ENCODE measurements at places on chromosomes 16 and 17.

- DNase-seq: no peak
Measured at GRCh38 chr16:10069374-10069773, 112.9 kb downstream of the GRIN2A start.

GRCh38 chr17:16135461-16135860, 79.9 kb downstream of the NCOR1 start:
- no peak for DNase-seq

DNA sequence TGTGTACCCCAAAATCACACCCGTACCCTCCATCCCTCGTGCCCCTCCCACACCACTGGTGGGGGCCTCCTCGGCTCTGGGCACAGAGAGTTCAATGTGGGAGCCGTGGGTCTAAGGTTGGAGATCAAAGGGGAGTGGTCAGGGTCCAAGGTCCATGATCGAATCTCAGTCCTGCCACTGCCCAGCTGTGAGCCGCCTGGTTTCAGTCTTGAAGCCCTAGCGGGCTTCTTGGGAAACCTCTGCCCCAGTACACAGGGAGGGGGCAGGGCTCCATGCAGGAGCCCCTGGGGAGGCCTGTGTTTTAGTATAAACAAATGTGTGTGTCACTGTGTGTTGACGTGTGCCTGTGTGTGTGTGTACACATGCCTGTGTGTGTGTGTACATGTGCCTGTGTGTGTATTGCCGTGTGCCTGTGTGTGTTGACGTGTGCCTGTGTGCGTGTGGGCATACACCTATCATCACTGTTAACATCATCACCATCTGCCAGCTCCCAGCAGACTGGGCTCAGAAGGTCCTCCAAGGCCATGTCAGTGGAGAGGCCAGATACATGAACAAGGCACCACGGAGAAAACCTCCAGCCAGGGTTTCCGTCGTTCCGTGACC, 26.5 kb upstream of the ZNF469 start:
- no peak for DNase-seq

DNA sequence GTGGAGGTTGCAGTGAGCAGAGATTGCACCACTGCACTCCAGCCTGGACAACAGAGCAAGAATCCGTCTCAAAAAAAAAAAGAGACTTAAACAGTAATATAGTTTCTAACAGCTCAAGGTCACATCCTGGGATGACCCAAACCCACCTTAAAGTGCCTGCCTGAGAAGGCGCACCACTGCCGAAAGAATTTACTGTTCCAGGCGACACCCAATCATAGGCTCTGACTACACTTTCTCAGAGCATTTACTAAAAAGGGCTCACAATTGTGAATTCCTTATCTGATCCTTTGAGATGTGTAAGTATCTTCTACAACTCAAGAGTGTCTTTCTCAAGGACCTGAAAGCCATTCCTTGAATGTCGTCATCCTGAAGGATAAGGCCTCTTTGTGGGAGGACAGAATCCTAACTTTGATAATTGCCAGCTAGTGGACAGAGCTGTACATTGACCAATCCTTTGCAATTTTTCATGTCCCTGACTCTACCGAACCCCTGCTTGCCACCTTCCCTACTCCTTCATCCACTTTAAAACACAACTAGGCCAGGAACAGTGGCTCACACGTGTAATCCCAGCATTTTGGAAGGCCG, 2.6 kb upstream of the ST3GAL2 start:
- no peak for DNase-seq

DNA sequence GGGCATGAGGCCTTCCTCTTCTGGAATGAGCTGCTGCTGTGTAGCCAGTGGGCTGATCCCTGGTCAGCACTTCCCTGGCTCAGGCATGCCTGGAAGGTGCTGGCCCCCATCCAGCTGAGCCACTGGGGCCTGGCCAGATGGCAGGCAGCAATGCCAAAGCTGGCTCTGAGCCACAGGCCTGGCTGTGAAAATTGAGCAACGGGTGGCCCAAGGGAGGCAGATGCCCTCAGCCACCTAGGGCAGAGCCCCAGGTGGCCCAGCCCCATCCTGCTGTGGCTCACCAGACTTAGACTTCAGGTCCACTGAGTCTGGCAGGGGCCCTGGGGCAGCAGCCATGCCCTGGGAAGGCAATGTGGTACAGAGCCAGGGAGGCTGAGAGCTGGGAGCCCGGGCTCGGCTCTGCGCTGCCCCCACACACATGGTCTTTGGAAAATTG, 8.5 kb upstream of the CRHR1 start:
- no peak for DNase-seq

DNA sequence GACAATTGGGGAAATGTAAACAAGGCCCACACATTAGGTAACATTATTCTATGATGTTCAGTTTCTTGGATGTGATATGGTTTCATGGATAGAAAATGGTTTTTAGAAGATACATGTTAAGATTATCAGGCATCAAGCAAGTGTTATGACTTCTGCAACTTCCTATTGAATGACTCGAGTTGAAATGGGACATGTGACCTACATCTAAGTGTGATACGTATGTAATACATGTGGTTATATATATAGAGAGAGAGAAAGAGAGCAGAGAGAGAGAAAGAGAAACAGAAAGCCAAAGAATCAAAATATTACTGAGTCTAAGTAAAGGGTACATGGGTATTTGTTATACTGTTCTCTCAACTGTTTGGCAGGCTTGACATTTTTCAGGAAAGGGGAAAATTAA, 1.7 kb downstream of the TMEM170A start:
- DNase-seq: no peak

- peak; percentile 98 for DNase-seq
Measured at GRCh38 chr17:17749921-17750320, 68.7 kb downstream of the RAI1 start.

DNA sequence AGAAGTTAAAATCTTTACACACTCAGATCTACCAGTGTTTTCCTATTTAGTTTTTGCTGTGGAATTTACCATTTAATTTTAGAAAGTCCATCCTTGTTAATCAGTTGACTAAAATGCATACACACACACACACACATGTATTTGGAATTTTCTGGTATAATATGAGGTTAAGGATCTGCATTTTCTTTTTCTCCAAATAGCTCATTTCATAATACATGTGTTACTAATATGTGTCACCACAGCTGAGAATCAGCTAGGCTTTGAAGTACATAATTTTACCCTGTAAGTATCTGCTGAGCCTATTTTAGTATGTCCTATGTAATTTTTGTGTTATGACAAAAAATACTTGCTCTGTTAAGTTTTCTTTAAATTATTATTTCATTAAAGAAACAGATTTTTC, 143.2 kb downstream of the PHKB start:
- no peak for DNase-seq

- no peak for DNase-seq
Measured at GRCh38 chr16:57391300-57391699, 13.3 kb upstream of the CCL17 start.

- no peak for DNase-seq
Measured at GRCh38 chr16:68737730-68738629, 888 bp downstream of the CDH1 start.

DNA sequence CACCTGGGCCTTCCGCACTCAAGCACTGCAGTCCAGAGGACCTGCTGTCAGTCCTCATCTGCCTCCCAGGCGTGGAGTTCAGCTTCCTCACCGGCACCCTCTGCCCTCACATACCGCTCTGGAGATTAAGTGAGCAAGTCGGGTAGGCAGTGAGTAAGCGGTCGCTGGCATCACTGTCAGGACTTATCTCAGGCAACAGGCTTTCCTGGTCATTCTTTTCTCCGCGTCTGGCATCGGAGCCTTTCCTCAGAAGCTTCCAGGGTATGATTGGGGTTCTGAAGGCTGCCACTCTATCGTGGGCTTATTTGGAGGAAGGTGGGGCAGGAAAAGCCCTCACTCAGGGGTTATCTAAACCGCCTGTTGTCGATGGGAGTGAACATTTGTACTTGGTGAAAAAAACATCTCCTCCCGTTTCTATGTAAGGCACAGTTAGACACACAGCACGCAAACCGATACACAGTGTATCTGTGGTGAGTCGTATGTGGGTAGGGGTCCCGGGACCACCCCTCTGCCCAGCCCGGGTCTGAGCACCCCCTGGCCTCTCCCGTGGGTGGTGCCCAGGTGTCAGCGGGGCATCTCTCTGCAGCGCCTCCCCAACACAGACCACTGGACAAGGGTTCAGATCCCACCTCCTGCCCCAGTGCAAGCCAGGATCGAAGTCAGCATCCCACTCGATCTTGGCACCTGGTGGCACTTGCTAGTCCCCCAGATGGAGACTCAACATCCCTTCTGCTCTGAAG, 92.5 kb upstream of the PLCG2 start:
- no peak for DNase-seq

DNA sequence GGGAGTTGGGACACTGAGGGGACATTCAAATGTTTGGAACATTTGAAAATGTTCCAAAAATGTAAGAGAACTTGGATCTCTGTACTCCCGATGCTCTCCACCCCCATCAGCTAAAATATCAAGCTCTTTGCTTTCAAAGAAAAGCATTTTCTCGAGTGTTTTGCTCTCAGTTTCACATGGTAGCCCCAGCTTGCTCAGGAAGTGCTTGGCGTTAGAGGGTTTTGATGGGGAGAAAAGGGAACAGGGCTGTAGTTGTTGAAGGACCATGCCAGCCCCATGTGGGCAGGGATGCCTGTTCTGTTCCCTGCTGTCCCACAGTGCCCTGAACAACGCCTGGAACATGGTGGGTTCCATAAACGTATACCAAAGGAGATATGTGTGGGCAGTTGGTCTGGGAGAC, 37.0 kb downstream of the RAI1 start:
- no peak for DNase-seq

- DNase-seq: peak; percentile 79
Measured at GRCh38 chr17:16477255-16477654, 14.7 kb downstream of the LRRC75A start.

GRCh38 chr16:84281074-84281473, 13.6 kb upstream of the WFDC1 start:
- peak; percentile 63 for DNase-seq

GRCh38 chr17:64565563-64565962, 58.8 kb downstream of the CEP95 start:
- DNase-seq: no peak

DNA sequence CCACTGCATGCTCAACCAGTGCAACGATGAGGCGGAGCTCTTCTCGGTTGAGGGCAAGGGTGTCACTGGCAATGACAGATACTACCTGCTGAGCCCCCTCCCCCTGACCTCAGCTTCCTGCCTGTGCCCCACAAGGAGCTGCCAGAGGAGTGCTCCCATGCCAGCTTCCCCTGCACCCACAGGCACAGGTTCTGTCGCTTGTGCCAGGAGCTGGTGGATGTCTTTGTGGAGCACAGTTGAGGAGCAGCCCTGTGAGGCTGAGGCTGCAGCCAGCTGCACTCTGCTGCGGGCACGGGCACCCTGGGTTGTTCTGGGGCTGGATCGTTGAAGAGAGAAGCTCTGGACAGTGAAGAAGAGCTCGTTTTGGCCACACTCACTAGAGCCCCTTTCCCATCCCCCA, 165.3 kb upstream of the ZNF267 start:
- DNase-seq: no peak

DNA sequence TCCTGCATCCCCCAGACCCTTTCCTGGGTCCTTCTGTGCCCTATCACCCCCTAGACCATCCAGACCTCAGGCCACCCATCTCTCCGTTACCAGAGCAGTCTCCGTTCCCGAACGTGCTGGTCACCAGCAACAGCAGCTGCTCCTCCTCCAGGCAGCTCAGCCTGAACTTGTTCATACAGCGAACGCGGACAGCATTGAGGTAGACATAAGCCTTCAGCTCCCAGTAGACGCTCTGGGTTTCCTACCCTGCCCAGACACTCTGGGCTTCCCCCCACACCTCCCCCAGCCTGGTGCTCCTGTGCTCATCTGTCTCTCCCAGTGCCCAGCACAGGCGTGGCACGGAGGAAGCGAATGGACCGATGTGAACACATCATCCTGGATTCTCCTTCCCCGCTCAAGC, 41.6 kb upstream of the RNFT1 start:
- peak; percentile 17 for DNase-seq

DNA sequence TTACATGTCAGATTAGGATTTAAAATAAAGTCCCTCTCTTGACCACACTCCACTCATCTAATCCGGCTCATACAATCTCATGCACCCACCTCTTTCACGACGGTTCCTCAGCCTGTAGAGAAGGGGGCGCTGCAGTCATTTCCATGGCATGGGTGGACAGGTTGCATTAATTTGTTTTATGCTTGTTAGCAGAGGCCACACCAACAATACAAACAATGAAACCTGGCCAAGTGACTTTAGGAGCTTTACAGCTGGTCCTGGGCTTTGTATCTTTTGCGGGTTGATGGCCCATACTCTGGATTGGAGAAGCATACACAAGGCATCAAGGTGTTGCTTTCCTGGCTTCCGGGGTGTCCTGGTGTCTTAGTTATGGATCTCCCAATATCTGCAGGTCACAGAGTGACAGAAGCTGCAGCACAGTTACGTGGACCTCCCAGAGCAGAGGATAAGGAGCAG, 9.7 kb upstream of the SNF8 start:
- DNase-seq: peak; percentile 84

DNA sequence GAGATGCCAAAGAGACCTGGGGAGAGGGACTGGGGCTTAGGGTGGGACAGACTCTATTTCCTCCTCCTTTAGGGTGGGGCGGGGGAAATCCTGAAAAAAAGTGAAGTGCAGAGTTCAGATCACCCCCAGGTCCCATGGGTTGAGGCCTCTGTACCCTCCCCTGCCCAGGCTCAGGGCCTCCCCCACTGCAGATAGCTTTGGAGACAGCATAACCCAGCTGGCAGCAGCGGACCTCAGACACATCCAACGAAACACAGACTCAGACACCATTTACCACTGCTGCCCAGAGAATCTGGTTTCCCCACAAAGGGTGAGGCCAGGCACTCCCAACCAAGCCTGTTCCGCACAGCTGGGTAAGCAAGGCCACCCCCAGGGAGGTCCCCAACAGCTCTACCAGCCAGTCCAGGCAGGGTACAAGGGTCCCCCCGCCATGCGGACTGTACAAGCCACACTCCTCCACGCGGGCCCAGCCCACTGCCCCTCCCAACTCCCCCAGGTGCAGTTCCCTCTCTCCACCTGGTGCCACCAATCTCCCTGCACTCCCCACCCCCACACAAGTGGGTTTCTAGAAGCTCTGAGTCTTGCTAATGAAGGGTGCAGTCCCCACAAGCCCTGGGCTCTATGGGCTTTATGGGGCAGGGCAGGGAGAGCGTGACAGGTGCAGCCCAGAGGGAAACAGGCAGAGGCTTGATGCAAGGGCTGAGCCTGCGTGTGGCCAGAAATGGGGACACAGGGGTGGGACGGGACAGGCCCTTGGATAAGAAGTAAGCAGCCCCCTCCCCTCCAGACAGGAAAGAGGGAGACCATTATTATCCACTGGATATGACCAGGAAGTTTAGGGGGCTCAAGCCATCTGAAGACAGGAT, 8.9 kb downstream of the RHBDF2 start:
- DNase-seq: no peak

GRCh38 chr16:56312028-56312300, 113.4 kb downstream of the AMFR start:
- no peak for DNase-seq

GRCh38 chr17:7444682-7445618, at the start of gene CHRNB1:
Gene CHRNB1, plus strand, starts transcription at chr17:7445061. Its CDS starts 67 bp downstream, at chr17:7445128.
- peak; percentile 98 for DNase-seq
